GM23338 (cell line): ENCODE measurements at places on chromosomes 1 and 21.

- DNase-seq = no peak
These were observed 24.8 kb upstream of the OR2B11 start for GRCh38 chr1:247482747-247483146.

DNA sequence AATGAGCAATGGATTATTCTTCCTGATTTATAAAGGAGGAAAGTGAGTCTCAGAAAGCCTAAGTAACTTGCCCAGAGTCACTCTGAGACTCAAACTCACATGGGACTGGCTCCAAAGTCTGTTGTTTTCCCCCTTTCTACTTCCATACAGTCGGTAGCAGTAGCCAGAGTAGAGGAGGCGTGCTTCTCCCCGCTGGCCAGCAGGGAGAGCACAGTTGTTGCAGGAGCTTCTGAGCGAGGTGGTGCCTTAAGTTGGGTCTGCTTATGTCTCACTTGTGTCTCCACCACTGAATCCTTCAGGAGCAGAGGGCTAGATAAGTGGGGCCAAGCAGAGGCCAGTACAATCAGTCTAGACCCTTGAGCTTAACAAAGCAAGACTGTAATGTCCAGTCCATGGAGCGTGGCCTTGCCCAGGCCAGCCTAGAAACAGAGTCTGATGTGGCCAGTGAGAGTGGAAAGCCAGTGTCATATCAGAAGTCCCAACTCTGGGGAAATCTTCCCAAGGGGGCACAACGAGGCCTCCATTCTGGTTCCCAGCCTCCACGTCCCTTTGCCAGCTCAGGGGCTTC, 181.9 kb downstream of the ZSCAN20 start:
- DNase-seq = peak; percentile 55

GRCh38 chr1:71583756-71584155, 502.9 kb upstream of the ZRANB2 start:
- DNase-seq = no peak

DNA sequence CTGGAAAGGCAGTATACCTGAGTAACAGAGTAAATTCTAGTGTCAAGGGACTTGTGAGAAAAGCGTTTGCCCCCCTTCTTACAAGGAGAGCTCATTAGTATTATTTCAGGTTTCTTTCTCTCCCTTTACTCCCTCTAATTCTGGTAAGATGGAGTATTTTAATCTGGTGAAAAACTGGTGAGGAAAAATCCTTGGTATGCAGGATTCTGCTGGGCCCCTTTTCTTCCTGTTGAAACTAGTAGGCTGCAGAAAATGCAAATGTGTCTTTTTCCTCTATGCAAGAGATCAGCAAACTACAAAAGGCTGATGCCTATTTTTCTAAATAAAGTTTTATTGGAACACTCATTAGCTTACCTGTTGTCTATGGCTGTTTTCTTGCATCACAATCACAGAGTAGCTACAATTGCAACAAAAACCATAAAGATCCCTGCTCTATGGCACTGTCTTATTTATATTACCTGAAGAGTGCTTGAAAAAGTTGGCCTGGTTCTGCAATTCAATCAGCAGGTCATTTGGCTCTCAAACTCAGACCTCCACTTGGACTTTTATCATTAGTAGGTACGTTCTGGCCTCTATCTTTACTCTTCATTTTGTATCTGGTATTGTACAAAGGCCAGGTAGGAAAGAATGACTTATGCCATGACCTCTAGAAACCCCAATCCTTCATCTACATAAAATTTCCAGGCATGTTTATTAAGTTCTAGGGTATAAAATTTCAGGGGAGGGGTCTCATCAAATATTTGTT, 109.6 kb downstream of the AKT3 start:
- peak; percentile 86 for DNase-seq

DNA sequence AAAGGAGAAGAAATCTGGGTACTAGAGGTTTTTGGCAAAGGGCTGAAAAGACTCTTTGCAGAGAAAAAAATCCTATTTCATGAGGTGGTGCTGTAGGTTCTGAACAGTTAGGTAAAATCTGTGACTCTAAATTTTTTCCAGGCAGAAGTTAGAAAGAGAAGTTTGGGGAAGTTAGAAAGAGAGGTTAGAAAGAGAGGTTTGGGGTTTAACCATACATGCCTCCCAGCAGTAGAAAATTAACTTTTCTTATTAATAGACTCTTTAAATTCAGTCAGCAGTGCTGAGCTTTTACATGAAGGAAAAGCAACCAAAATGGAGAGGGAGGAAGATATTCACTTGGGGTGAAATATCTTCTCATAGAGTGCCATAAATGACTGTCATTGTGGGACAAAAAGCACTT, 12.2 kb downstream of the AMY1C start:
- no peak for DNase-seq

DNA sequence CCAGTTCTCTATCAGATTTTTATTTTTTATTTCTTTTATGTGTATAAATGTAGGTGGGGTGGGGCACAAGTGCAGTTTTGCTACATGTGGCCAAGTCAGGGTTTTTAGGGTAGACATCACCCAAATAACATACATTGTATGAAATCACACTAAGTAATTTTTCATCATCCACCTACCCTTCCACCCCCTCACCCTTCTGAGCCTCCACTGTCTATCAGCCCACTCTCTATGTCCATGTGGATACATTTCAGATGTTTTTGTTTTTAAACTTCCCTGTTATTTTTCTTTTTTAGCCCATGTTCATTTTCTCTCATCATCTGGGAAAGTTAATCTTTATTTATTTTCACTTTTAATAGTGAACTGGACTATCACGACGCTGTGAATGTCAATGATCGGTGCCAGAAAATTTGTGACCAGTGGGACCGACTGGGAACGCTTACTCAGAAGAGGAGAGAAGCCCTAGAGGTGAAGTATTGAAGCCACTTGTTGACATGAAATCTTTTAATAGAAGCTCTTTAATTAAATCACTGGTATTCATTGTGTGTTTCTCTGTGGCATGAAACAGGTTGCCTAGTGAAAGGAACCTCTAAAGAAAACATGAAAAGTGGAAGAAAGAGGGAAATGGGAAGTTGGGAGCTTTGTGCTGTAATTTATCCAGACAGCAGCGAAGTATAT, 47.6 kb upstream of the MTR start:
- no peak for DNase-seq
